ENCODE measurements at places on chromosomes 5 and 9.

DNA sequence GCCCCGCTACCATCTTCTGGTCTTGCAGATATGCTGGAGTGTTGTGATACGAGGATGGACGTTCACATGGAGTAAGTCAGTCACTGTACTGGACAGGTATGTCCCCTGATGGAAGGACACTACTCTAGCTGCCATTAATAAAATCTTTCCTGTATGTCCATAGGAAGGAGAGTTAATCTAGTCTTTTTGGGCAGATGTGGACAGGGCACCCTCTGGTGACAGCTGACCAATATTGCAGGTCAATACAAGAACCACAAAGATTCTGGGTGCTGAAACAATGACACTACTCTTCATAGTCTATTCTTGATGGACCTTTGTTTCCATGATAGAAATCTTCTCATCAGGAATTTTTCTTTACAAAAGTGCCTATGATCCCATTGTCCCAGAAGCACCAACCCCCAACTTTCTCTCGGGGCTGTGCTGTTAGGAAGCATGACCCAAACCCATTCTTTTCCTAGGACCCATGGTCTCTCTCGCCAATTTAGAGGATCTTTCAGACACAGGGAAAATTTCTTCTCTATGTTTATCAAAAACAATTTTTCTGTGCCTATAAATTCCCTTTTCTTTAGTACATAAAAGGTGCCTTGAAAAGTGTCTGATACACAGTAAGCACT, 376.9 kb downstream of the DTWD2 start:
- peak; percentile 19 for DNase-seq

DNA sequence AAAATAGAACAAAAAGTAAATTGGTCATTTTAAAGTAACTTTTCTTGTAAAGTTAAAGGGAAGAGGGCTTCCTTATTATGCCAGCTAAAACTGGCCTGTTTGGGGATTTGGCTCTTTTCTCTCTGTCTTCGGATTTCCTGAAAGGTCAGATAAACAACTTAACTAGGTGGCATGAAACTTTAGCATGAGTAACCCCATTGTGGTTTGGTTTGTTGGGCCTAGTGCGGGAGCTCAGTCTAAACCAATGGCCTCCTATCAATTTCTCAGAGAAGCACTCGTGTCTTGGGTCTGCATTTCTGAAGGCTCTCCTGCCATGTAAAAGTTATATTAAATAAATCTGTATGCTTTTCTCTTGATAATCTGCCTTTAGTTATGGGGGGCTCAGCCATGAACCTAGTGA, 48.5 kb upstream of the ANKH start:
- no peak for DNase-seq

- no peak for DNase-seq
Observed at GRCh38 chr9:111148052-111149017, 110.1 kb upstream of the LPAR1 start.

DNA sequence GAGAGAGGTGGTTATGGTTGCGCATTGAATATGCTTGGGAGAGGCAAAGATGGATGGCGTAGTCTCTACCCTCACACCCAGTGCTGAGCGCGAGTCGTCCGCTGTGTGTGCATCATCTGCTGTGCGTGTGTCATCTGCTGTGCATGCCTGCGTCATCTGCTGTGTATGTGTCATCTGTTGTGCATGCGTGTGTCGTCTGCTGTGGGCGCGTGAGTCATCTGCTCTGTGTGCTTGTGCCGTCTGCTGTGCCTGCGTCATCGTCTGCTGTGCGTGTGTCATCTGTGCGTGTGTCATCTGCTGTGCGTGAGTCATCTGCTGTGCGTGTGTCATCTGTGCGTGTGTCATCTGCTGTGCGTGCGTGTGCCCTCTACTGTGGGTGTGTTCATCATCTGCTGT, 68.0 kb upstream of the IRX4 start:
- DNase-seq = no peak

GRCh38 chr5:133347039-133347438, 265.3 kb downstream of the FSTL4 start:
- no peak for DNase-seq

DNA sequence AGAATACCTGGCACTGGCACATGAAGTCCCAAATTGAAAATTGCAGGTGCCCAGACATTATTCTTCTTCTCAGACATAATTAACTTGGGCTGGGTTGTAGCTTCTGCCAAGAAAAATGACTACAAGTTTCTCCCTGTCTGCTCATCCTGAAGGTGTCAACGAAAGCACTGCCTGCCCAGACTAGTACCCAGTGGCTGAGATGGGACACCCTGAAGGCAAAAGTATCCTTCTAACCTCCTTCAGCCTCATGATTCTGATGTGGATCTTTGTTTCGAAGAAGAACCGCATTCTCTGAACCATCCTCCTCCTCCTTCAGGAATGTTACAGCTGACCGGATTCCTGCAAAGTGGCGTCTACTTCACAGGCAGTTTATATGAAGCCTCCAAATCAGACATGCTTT, 161.1 kb upstream of the FST start:
- no peak for DNase-seq

DNA sequence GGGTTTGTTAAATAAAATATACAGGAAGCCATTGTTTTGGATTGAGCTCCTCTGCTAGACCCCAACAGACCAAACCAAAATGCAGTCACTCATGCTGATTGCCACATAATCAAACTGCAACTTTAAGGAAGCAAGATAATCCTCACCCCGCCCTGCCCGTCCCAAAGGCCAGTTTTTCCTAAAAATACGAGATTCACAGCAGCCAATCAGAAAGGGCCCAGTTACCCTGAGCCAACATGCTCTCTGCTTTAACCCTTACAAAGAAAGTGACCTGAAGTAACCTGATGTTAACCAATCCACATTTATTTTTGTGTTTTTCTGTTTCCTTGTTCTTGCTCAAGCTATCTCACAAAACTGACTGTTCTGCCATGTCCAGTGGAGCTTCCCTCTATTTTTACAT, 21.5 kb upstream of the RNF20 start:
- DNase-seq = no peak

DNA sequence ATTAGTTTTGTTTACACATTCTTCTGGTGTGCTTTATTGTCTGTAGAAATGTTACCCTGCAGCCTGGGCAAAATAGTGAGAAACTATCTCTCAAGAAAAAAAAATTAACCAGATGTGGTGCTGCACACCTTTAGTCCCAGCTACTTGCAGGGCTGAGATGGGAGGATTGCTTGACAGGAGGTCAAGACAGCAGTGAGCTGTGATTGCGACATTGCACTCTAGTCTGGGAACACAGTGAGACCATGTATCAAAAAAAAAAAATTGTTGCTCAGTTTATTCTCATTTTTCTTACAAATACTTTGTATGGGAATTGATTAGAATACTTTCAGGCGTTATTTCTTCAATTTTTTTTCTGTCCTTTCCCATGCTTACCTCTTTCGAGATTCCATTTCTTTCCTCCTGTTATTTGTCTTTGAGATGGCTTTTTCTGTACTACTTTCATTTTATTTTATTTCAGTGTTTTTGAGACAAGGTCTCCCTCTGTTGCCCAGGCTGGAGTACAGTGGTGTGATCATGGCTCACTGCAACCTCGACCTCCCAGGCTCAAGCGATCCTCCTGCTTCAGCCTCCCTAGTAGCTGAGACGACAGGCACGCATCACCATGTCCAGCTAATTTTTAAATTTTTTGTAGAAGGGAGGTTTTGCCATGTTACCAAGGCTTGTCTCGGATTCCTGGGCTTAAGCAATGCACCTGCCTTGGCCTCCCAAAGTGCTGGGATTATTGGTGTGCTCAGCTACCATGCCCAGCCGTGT, 24.9 kb downstream of the TENT2 start:
- DNase-seq = no peak

- DNase-seq = no peak
Observed at GRCh38 chr9:124437086-124437485, 13.2 kb upstream of the ADGRD2 start.

- DNase-seq = peak; percentile 74
Observed at GRCh38 chr5:36743891-36744772, 132.4 kb upstream of the NIPBL start.

GRCh38 chr9:136761545-136761981, 2.8 kb downstream of the LCN15 start:
- DNase-seq = no peak

DNA sequence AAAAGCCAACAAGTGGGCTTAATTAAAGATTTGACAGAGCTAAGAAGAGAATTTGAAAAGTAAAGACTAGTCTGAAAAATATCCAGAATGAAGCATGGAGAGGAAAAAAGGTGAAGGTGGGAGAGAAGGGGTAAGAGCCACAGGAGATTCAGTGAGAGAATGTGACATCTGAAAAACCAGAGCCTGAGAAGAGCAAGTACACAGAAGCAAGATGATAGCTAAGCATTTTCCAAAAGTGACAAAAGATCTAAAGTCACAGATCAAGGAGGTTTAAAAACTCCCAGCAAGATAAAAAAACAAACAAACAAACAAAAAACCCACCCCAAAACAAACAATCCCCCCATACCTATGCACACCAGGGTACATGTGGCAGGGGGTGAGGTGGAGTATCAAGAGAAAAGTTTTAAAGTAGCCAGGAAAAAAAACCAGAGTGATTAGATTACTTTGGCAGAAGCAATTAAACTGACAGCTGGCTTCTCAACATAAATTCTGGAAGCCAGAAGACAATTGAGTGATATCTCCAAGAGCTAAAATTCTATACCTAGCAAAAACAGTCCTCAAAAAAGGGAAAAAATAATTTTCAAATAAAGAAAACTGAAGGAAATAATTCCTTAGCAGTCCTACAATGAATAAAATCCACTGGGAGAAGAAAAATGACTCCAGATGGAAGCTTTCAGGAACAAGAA, 111.4 kb downstream of the RAPGEF6 start:
- no peak for DNase-seq

DNA sequence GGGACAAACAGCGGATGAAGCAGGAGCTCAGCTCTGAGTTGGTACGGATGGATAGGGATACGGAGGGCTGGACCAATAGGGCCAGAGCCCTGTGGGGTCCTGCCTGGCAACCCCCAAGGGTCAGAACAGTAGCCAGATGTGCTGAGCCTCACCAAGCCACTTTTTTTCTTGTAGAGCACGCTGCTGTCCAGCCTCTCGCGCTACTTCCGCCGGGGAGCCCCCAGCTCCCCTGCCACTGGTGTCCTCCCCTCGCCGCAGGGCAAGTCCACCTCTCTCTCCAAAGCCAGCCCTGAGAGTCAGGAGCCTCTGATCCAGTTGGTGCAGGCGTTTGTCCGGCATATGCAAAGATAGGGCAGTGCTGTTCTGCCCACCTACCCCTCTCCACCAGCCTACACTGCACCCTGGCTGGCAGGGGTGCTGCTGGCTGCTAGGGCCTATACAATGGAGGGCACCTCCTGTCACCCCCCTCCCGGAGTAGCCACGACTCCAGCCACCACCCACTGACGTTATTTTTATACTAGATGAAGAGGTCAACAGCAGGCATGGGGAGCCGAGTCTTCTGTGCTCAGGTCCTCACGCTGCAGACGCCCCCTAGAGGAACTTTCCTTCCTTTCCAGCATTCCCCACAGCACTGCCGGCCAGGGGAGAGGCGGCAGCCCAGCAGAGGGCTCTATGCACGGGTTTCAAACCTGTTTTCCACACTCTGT, 21.6 kb downstream of the SH3GLB2 start:
- DNase-seq = peak; percentile 80

All from A172 (cell line).